CD4-positive, alpha-beta T cell treated with Interleukin-6 for 4 hours (primary cell): ENCODE measurements at places on chromosomes 3 and 15.

GRCh38 chr3:124041553-124041952 lies 49.6 kb upstream of the ROPN1 start:
- DNase-seq: no peak

DNA sequence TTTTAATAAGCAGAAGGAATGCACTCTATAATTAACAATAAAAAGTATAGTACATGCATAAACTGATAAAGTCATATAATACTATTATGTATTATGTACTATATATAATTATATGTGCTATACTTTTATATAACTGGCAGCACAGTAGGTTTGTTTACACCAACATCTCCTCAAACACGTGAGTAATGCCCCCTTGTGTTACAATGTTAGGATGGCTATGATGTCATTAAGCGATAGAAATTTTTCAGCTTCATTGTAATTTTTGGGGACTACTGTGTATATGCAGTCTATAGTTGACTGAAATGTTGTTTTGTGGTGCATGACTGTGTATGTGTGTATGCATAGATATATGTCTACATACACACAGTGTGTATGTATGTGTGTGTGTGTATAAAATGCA lies 100.6 kb downstream of the SLMAP start:
- DNase-seq: no peak

DNA sequence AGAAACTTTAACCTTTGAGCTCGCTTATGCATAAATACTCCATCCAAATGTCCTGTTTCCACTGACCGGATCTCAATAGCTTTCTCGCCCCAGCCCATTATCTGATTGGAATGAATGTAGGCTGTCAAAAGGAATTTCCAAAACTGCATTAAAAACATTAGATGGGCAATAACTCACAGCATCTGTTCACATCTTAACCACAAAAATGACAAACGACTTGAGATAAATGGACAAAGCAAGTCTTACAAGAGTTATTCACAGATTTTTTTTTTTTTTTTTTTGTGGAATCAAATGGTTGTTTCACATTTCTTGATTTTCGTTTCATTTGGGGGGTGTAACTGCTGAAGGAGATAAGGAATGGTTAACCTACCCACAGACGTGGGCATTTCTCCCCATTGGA lies 39.7 kb upstream of the SLC2A2 start:
- no peak for DNase-seq

GRCh38 chr3:149015393-149015792 lies 24.1 kb downstream of the GYG1 start:
- DNase-seq: no peak
